Activated naive CD4-positive, alpha-beta T cell treated with anti-CD3 and anti-CD28 coated beads for 36 hours (primary cell): ENCODE measurements at places on chromosomes 5 and 9. TPM values are rescaled to one million over a fixed set of nuclear protein-coding genes. Genes with fewer than 3 reads are reported as not detected.

GRCh38 chr5:57368010-57368409 lies 114.6 kb downstream of the ACTBL2 start:
- no peak for DNase-seq
- H3K27ac ChIP-seq = no peak overlapping the region
- no peaks in the 10 kb centered on the region for H3K36me3 ChIP-seq
- no peak overlapping the region for H3K4me3 ChIP-seq
- H3K27me3 ChIP-seq = peaks cover 2% of the 10 kb centered on the region

The GARIN3 gene
- total RNA-seq = 3.8 TPM

GRCh38 chr5:115179394-115180164 lies 9.9 kb upstream of the TRIM36 start:
- H3K27ac ChIP-seq = no peak overlapping the region
- peaks cover 3% of the 10 kb centered on the region for H3K4me1 ChIP-seq
- no peaks in the 10 kb centered on the region for H3K36me3 ChIP-seq
- H3K27me3 ChIP-seq = peaks cover 68% of the 10 kb centered on the region
- DNase-seq = peak; percentile 6

DNA sequence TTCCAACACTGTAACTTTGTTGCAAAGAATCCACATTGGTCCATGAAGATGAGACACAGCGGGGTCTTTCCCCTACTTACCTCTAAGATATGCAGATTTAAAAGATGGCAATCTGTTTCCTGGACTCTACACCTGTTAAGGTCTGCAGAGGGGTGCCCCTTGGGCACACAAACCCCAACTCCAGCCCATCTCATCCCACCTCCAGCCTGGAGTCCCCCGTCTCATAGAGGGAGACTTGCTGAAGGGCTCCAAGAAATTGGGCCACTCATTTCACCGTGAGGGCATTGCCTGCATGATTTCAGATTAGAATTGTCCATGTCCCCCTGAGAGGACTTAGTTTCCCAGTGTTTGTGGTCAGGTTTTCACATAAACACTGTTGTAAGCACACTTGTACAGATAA lies 365.7 kb downstream of the IRX2 start:
- no peaks in the 10 kb centered on the region for H3K4me1 ChIP-seq
- H3K27me3 ChIP-seq = peaks cover 4% of the 10 kb centered on the region

GRCh38 chr9:135413086-135413375 lies 66.6 kb upstream of the PPP1R26 start:
- no peak overlapping the region for H3K27ac ChIP-seq
- H3K36me3 ChIP-seq = no peaks in the 10 kb centered on the region
- no peaks in the 10 kb centered on the region for H3K4me1 ChIP-seq
- no peak overlapping the region for H3K4me3 ChIP-seq

The SLC28A3 gene
- 0.33 TPM for total RNA-seq

DNA sequence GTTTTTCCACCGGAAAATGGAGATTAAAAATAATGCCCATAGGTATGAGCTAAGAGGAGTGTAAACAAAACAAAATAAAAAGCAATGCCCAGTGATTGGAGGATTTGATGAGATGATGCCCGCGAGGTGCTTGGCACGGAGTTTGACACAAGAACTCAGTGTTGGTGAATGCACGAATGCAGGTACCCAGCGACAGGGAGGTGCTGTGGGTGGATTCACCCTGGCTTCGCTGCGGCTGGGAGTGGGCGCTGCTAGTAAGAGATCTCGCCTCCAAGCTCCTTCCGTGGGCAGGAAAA lies 526 bp upstream of the STXBP1 start:
- H3K27ac ChIP-seq = no peak overlapping the region
- no peak for DNase-seq
- H3K27me3 ChIP-seq = peaks cover 15% of the 10 kb centered on the region

The ADCY2 gene
- not detected for total RNA-seq

GRCh38 chr9:85053206-85053786 lies 383.8 kb downstream of the NTRK2 start:
- H3K36me3 ChIP-seq = no peaks in the 10 kb centered on the region
- H3K4me3 ChIP-seq = no peak overlapping the region
- H3K27ac ChIP-seq = no peak overlapping the region
- peaks cover 22% of the 10 kb centered on the region for H3K27me3 ChIP-seq

- no peak overlapping the region for H3K4me3 ChIP-seq
- no peak overlapping the region for H3K27ac ChIP-seq
These were observed 295.5 kb downstream of the DTWD2 start for GRCh38 chr5:118692811-118693342.

DNA sequence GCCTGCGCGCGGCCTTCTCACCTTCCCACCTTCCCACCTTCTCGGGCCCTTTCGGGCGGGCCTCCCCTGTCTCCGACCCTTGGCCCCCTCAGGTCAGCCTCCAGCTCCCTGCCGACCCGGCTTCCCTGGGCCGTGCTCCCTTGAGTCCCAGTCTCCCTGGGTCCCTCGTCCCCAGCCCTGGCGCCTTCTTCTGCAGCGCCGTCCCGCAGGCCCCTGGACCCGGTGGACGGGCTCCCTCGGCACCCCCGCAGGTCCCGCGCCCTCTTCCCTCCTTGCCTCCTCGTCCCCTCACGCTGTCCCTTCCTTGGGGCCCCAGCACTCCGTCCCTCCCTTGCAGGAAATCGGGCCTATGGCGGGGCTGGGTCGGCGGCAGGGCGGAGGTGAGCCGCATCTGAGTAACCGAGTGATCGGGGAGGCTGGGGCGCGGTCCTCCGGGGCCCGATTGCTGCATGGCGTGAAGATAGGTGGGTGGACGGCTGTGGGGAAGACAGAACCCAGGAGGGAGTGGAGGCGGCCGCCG lies 7.6 kb downstream of the ARPC5L start:
- peaks cover 52% of the 10 kb centered on the region for H3K4me1 ChIP-seq
- peaks cover 49% of the 10 kb centered on the region for H3K36me3 ChIP-seq
- DNase-seq = peak; percentile 60
- peak overlapping the region; percentile 99 for H3K27ac ChIP-seq
- no peaks in the 10 kb centered on the region for H3K27me3 ChIP-seq

DNA sequence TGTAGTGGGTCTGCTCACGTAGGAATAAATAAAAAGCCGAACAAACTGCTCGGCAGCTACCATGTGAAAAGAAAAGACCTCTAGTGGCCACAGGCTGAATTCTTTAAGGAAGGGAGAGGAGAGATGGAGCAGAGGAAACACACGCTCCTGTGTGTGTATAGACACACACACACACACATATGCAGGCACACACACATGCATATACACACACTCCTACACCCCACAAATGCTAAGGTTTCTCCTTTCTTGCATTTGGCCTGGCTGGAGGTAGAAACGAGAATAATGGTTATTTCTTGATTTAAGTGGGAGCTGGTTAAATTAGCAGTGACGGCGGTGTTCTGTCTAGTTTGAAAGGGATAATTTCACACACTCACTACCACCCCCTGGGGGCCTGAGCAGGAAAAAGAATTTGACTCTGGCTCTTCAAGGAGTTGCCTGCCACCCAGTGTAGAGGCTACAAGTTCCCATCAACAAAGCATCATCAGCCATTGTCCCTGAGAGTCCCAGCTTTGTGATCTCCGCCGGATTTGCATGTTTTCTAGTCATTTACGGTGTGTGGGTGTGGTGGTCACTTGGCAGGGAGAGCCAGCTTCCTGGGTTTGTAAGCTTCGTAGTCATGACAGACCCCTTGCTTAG lies at the start of gene INSYN2B:
TSS of gene INSYN2B (minus strand) at position 78 of the 636 bp plus-strand sequence. CDS start 96,597 bp downstream, outside the sequence.
- peak; percentile 59 for DNase-seq
- no peak within 1 kb of the TSS for H3K4me3 ChIP-seq
- no peaks in the 10 kb centered on the region for H3K27me3 ChIP-seq
- H3K4me1 ChIP-seq = no peaks in the 10 kb centered on the region
- no peak within 1 kb of the TSS for H3K27ac ChIP-seq
- peaks cover 23% of the 10 kb centered on the region for H3K36me3 ChIP-seq

The RNF20 gene
- 45.9 TPM for total RNA-seq

- H3K36me3 ChIP-seq = no peaks in the 10 kb centered on the region
- H3K27me3 ChIP-seq = no peaks in the 10 kb centered on the region
- no peaks in the 10 kb centered on the region for H3K4me1 ChIP-seq
- no peak overlapping the region for H3K4me3 ChIP-seq
These were observed 43.4 kb upstream of the RGS7BP start for GRCh38 chr5:64462391-64462790.

DNA sequence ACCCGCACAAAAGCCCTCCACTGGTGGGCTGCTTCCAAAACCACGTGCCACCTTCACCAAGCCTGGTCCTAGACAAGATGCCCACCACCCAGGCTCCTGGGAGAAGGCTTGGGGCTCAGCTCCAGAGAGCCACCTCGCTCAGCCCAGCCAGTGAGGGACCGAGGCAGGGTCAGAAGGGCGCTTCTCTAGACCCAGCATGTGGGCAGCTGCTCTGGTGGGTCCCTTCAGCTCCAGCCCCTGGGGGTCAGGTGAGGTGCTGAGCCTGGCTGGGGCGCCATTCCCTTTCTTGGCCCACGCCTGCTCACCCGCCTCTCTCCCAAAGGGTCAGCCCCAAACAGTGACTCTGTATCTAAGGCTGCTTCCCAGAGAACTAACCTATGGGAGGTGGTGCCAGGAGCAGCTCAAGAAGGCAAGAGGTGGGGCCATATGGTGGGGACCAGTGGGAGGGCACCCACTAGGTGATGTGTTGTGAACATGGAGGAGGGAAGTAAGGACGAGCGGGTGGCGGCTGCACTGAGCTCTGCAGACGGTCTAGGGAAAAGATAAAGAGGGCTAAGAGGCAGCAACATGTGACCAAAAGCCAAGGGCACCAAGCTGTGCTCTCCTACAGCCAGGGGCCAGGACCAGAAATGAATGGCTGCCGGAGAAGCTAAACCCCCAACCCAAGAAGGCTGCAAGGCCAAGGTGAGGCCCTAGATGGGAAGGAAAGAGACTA lies 79.3 kb downstream of the CAMSAP1 start:
- no peak for DNase-seq
- H3K36me3 ChIP-seq = peaks cover 28% of the 10 kb centered on the region
- H3K4me3 ChIP-seq = no peak overlapping the region
